ENCODE measurements at places on chromosomes 6 and 20.

DNA sequence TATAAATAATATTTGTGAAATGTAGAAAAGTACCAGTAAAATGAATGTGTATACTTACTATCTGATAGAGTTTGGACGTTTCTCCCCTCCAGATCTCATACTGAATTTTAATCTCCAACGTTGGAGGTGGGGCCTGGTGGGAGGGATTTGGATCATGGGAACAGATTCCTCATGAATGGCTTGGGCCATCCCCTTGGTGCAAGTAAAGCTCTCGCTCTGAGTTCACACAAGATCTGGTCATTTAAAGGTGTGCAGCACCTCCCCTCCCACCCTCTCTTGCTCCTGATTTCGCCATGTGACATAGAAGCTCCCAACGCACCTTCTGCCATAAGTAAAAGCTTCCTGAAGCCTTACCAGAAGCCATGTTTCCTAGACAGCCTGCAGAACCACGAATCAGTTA is 219.0 kb downstream of the HACE1 start:
- DNase-seq = no peak

- no peak for DNase-seq
Observed at GRCh38 chr20:58776109-58776508, 74.6 kb downstream of the GNAS-AS1 start.

DNA sequence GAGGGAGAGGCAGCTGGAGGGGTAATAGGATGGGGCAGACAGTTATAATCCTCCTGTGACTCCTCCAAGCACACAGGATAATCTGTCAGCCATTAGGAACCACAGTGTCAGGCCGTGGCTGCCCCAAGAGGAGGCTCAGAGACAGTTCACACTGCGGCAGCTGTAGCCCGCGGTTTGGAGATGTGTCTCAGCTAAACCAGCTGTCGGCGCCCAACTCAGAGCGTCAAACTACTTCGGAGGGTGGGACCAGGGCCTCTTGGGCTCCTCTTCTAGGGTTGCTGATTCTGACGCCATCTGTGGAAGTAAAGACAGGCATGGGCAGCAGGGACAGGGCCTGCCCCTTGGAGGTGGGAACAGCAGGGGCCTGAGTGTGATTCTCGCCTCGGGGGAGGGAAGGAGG is 309.8 kb downstream of the CDC5L start:
- DNase-seq = no peak

DNA sequence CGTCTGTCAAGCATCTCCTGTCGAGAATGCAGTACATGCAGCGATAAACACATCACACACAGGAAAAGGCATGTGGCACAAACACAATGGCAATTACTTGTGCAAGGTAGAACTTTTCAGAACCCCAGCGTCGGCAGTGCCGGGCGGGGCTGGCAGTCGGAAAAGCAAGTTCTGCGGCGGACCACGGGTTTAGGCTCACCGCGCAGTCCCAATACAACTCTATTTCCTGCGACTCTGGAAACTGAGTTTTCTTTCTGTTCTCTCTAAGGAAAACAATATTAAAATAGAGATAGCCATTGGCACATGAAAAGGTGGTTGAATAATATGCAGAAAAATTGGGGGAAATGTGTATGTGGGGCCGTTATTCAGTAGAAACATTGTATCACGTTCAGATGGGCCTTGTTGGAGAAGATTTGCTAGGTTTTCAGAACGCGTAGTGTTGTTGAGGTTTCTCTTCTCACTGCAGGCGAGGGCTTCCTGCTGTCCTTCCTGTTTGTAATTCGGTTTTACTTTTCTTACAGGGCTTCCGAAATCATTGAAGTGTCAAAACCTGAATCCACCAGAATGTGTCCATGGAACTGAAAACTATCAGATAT is 369.5 kb downstream of the THBS2 start:
- DNase-seq = no peak

DNA sequence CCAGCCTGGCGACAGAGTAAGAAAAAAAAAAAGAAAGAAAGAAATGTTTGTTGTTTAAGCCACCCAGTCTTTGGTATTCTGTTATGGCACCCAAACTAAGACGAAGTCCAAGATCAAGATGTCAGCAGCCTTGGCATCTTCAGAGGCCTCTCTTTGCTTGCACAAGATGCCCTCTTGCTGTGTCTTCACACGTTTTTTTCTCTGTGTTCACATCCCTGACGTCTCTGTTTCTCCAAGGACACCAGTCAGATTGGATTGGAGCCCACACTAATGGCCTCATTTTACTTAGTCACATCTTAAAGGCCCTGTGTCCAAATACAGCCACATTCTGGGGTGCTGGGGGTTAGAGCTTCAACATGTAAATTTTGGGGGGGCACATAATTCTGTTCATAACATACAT is 380.9 kb downstream of the GJA1 start:
- DNase-seq = no peak

DNA sequence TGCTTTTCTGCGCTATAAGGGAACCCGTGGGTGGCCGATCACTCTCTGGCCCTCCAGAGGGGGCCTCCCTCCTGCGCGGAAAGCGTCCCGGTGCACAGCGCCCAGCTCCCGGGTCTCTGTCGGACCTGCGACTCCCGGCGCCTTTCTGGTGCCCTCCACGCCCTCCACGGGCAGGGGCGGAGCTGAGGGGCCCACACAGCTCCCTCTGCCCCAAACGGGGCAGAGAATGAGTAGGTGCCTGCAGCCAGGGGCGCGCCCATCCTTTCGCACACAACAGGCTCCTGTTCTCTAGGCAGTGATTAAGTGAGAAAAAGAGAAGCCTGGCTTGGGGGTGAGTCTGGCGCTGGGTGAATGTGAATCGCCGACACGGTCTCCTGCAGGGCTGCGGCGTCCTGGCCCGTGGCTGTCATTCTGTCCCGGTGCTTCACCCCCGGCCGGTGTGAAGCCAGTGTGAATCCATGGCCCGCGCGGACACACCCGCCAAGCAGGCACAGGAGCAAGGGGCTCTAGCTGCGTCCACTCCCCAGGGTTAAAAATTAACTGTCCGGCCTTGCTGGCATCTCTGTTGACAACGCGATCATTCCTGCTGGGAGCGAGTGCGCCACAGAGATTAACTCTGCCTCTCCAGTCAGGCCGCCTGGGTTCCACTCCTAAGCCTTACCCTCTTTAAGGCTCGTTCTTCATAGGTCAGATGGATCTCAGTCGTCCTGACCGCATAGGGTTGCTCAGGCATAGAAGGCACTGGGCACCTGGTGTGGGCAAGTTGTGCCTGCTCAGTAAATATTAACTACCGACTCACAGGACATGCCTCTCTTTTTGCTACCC is 88.8 kb downstream of the PCSK2 start:
- no peak for DNase-seq

DNA sequence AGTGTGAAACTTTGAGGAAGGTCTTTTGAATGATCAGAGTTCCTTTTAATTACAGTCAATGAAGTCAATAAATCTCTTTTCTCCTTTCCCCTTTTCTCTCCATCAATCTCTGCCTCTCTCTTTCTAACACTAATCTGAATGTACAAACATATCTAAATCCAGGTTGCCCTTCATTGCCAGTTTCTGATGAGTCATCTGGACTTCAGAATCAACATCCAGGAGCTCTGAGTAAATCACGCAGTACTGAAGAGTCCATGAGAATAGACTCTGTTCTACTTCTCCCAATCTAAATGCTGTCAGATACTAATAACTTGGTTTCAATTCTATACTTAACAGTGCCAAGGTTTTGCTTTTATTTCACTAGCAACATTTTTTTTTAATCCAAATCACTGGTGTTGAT is 238.7 kb upstream of the THEMIS start:
- DNase-seq = no peak

DNA sequence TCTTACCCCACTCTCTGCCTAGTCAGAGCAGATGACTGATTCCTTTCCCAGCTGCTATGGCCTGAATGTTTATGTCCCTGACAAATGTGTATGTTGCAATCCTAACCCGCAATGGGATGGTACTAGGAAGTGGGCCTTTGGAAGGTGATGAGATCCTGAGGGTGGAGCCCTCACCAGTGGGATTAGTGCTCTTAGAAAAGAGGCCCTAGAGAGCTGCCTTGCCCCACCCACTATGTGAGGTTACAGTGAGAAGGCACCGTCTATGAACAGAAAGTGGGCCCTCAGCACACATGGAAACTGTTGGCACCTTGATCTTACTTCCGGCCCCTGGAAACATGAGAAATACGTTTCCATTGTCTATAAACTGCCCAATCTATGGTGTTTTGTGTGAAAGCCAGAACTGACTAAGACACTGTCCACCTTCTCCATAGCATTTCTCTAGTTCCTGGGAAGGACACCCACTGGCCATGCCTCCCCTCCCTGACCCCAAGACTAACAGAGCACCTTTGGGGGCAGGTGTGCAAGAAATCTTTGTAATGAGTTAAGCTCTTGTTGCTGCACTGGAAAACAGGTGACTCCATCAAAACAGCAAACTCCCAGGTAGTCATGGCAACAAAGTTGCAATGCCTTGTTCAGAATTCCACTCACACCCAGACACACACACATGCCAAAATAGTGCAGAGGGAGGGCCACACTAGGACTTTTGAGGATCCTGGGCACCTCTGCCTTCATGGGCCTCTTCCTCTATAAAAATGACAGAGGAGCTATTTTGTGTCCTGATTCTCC is 16.2 kb downstream of the GABRR2 start:
- peak; percentile 79 for DNase-seq

Data from T-helper 1 cell (primary cell).